ENCODE measurements at places on chromosomes 16 and 17. TPM values are rescaled to one million over a fixed set of nuclear protein-coding genes. Genes with fewer than 3 reads are reported as not detected.

Gene KAT2A
- 8.6 TPM for polyA plus RNA-seq

Gene ALDOC
- 37.8 TPM for polyA plus RNA-seq

Gene ATP2A1
- 3.8 TPM for polyA plus RNA-seq

Gene CYLD
- 6.0 TPM for polyA plus RNA-seq

Gene EME1
- 2.5 TPM for polyA plus RNA-seq

Gene NPIPA8
- 2.5 TPM for polyA plus RNA-seq

Data from small intestine (tissue), 16 donors.